ENCODE measurements at places on chromosomes 6 and 20.
A peak's percentile ranks its signal among the peaks of the same experiment; 100 is the strongest.

GRCh38 chr6:101125380-101125971 is 244.3 kb upstream of the ASCC3 start:
- ATAC-seq: no peak

GRCh38 chr20:36988494-36988966 is 37.0 kb upstream of the SAMHD1 start:
- ATAC-seq: no peak

- no peak for ATAC-seq
Observed at GRCh38 chr20:62977613-62978560, 25.4 kb downstream of the SLC17A9 start.

- no peak for ATAC-seq
Observed at GRCh38 chr20:43798291-43799149, 71.7 kb upstream of the GTSF1L start.

- no peak for ATAC-seq
Observed at GRCh38 chr6:20711518-20711917, 177.3 kb downstream of the CDKAL1 start.

DNA sequence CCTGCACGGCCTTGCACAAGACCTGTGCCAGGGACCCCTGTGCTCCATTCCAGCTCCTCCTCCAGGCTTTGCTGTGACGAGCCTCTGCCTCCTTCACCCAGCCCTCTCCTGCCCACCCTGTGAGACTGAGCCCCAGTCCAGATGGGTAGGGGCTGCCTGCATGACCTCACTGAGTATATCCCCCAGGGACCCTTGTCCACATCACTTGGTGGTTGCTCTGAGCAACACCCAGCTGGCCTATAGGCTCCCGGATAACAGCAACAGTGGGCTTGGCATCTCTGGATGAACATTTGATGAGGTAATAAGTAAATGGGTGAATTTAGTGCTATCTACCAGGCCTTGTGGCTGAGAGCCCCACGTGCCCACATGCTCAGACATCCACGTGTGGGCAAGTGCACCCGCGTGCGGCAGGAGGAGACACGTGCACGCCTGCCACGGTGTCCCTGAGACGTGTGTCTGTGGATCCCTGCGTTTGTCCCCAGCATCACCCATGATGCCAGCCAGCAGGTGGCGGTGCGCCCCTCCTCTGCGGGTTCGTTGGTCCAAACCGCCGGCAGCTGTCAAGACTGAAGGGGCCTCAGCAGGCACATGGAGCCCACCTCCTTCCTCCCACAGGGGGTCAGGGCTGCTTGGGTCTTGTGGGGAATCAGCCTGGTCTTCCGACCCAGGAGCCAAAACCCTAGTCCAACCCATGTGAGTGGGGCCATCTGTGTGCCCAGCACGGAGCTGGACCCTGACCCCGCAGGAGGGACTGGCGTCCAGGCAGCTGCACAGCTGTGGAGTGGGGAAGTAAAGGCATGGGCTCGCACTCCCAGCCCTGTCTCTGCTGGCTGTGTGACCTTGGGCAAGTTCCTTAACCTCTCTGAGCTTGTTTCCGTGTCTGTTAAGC is 45.9 kb downstream of the FGD2 start:
- ATAC-seq: peak; percentile 87
